ENCODE measurements at places on chromosomes 13 and 19.

DNA sequence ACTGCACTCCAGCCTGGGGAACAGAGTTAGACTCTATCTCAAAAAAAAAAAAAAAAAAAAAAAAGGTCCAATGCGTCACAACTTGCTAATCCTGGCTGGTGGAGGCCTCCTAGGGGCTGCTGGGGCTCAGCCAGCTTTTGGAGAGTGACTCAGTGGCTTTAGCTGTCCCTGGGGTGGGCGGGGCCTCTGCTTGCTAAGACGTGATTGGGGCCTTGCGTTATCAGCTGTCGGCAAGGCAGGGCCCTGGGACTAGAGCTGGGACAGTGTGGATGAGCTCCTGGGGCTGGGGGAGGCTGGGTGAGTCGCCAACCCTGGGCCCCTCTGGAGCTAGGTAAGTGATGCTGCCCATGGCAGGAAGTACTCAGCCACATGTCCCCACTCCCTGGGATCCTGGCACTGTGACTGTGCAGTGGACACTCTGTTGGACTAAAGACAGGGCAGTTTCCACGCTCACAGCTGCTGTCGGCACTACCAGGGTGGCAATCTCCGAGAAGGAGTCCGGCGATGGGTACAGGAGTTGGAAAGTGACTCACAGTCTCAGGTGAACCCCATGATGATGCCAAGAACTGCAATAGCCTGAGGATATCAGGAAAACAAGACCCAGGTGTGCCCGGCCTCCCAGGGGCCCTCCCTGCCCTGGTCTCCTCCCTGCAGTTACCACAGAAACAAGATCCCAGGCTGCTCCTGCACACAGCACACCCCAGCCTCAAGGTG is 32.2 kb downstream of the F2RL3 start:
- DNase-seq, result peak; percentile 81

DNA sequence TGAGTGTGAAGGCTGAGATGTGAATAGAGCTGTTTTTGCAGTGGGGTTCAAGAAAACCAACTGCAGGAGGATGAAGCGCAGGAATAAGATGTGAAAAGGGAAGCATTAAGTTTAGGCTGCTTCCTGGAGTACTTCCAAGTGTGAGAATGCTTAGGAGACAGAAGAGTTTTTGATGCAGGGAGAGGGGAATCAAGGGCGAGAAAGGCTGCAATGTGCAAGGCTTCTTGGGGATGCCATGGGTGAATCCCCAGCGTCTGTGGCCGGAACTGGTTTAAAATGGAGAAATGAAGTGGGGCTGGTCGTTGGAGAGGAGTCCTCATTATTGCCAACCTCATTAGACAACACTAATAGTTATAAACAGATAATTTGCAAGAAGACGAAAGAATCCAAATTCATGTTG is 764.9 kb downstream of the LIG4 start:
- no peak for DNase-seq

DNA sequence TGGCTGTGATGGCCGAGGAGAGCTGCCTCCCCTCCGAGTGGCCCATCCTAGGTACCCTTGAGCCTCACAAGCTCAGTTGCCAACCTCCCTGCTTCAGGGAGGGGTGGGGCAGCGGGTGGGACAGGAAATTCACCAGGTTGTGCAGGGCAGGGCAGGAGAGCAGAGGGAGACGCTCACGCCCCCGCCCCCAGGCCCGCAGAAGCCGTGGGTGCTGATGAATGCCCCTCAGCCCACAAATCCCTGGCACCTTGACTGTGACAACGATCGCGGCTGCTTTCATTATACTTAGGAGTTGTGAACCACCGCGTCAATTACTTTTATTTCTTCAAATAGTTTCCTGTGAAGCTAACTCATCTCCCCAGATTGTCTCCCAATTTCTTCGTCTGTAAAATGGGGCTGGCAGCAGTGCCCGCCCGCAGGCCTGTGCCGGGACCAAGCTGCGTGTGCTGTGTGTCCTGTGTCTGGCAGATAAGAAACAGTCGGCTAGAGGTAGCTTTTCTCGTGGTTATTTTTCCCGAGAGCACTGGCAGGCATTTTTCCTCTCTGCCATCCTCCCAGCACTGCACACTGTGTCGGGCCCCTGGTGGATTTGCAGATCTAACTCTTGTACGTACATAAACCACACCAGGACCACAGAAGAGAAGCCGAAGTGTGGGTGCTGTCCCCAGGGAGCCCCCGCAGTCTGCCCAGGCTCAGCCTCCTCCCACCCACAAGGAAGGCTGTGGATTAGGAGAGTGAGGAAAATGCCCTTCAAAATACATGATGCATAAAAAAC is 7.9 kb upstream of the RASA3 start:
- DNase-seq, result no peak

GRCh38 chr13:91357613-91358386 is 10.3 kb downstream of the MIR17HG start:
- DNase-seq, result no peak

DNA sequence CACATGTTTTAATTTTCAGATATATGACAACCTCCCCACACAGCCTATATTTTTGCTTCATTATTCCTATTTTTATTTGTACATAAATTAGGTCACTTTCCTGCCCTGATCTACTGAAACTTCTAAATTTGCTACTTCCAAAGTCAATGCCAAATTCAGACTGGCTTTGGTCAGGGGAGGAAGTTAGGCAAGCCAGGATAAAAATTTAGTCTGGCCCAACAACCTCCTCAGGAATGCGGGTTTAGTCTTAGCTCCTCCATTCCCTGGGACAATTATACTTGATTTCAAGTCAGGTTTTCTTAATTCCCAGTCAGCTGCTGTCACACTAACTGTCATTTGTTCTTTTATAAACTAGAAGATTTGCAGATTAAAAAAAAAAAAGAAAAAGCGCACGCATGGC is 84.3 kb downstream of the TM9SF2 start:
- DNase-seq, result no peak

GRCh38 chr13:33206945-33207614 is 78.5 kb downstream of the STARD13 start:
- DNase-seq, result no peak

GRCh38 chr19:30403203-30403985 is 31.2 kb downstream of the ZNF536 start:
- DNase-seq, result no peak

GRCh38 chr19:10402441-10403038 is 802 bp downstream of the CDC37 start:
- DNase-seq, result no peak

GRCh38 chr19:10913716-10914340 is 14.6 kb downstream of the YIPF2 start:
- DNase-seq, result no peak

DNA sequence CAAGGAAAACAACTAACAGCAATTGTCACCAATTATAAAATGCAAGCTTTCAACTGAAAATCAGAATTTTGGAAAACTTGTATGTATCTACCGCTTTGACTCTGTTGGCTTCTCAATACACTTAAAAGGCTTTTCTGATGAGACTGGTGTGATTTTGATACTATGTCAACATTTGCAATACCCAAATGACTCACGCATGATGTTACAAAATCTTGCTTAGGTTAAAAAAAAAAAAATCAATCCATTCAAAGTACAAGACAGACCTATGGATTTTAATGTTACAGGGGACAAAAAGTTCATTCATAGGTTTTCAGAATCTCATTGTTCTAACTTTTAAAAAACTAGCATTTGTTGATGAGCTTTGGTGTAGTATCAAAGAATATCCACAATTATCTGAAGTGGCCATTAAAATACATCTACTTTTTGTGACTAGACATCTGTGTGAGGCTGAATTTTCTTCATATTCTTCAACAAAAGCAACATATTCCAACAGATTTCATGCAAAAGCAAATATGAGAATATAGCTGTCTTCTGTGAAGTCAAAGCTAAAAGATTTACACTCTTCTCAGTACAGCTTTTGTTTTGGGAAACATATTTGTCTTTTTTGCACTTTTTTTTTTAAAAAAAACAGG is 10.7 kb downstream of the ELF1 start:
- no peak for DNase-seq

DNA sequence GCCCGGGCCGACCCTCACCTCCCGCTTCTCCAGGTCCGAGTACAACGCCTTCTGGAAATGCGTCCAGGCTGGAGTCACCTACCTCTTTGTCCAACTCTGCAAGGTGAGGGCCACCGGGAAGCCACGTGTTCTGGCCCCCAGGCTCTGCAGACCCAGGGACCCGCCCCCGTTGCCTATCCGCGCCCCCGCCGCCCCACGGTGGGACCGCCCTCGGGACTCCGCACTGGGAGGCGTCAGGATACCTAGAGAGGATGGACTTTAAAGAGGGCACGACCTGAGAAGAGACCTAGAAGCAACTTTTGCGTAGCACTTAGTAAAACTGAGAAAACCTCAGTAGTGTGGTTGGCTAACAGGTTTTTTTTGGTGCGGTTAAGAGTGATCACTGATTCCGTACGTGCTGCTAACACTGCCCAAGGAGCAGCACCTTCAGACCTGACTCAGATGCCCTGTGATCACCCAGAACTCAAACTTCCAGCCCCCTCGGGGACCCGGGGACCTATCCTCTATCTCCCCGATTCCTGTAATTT is 492 bp downstream of the TMEM147 start:
- DNase-seq, result peak; percentile 73

- no peak for DNase-seq
These were observed 579.1 kb downstream of the GPC6 start for GRCh38 chr13:93805736-93806135.

DNA sequence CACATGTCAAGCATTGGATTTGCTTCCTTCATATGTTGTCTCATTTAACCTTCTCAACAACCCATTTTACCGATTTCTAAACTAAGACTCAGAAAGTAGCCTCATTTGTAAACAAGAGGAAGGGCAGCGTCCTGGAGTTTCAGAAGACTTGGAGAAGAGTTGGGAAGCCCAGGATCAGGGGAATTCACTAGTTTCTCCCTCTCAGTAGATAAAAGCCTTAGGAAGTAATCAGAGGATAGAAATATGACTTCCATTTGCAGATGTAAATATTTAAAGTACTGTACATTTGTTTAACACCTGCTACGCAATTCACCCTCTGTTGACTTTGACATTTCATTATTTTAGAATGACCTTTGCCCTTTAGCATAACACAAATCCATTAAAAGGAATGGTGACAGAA is 216.4 kb downstream of the DCT start:
- no peak for DNase-seq

DNA sequence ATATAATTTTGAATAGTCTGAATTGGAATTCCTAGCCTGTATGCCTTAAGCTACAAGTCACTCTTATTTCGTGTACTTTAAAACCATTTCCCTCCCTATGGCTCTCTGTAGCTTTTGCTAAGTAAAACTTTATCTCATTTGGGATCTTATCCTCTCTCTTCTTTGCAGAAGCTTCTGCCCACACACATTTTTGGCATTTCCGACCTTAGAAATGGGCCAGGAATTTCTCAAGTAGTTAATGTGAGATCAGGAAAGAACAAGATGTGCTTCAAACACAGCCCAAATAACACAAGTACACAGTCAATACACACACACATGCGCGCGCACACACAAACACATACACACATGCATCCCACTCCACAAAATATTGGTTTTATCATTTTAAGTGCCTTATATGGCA is 931.0 kb upstream of the MIR17HG start:
- no peak for DNase-seq

GRCh38 chr13:77516342-77516789 is 19.1 kb upstream of the SCEL start:
- DNase-seq, result no peak

Data from H54 (cell line).